ENCODE measurements at places on chromosomes 1 and 21.

DNA sequence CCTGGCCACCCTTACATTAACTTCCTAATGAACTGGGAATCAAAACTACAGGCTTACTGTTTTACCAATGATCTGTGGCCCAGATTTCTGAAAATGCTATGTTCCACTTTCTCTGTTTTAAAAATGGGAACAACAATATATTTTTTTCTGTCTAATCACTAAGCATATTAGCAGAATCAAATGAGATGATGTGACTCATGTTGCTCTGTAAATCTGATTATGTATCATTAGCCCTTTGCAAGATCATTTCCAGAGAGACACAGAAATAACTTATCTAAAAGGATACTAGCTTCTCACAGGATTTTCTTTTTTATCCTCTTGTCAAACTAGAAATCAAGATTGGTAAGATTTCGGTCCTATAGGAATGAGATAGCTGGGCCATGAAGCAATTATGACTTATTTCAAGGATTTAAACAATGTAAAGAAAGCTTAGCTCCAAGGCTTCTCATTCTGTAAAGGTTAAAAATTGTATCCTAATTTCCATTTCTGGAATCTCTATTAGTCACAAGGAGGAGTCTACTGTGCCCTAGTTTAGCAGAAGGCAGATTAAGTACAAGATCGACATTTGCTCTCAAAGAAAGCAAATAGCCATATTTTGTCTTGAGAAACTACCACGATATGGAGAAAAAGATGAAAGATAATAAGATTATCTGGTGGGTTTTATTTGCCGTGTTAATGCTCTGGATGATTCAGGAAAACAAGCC, 32.4 kb upstream of the CAMSAP2 start:
- DNase-seq, result no peak

DNA sequence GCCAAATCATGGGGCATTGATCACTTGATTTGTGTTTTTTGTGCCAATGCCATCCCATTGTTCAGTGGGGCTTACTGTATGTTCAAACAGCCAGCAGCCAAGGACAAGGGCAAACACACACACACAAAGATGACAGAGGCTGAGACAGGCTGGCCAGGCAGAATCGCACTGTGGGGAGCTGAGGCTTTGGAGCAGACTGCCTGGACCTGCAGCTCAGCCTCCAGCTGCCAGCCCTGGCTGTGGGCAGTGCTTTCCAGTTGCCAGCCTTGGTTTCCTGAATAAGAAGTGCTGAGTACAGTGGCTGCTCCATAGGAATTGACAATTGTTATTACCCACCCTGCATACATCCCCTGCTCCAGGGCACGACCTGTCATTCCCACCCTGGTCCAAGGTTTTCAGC, 16.9 kb upstream of the PCP4 start:
- no peak for DNase-seq

- DNase-seq, result no peak
Observed at GRCh38 chr1:54335011-54335754, 71.0 kb downstream of the SSBP3 start.

DNA sequence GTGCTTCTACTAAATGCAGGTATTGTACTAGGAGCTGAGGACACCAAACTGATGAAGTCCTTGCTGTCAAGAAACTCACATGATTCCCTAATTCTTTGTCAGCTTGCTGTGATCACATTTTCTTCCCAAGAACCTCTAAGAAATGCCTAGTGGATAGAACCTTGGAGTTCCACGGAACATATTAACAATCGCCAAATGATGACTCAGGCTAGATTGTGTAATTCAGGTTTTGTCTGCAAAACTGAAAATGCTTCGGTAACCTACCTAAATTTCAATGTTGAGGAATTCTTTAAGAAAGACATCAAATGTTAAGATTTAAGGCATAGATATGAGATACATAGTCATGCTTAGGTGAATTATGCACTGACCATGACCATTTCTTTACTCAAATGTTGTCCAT, 1.7 kb upstream of the GADD45A start:
- DNase-seq, result no peak

GRCh38 chr1:78836726-78837125, 169.8 kb downstream of the ADGRL4 start:
- DNase-seq, result no peak

DNA sequence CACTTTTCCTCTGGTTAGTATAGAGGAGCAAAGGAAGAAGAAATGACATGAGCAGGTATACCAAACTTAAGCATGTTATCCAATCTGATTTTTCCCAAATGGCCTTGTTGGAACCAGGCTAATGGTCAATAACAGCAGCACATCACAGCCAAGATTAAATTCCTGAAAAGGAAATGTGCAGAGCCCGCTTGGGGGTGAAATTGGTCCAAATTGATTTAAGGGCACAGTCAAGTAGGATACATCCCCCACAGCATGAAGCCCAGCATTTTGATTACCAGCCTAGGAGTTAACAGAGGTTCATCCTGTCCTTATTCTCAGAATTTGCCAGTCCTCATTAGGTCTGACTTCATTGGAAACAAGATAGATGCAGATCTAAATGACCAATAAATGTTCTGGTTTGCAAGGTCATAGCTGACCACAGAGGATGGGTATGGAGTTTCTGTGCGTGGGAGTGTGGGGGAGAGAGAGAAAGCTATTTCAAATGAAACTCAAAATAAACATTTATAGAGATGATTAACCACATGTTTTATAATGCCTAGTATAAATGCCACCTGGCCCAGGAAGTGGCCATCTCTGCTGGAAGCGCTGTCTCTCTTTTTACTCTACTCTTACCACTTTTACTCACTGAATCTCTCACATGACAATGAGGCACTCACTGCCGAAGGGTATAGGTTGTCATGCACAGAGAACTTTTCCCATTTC, 38.7 kb downstream of the RGS5 start:
- DNase-seq, result no peak

GRCh38 chr1:3516911-3517675, 62.6 kb downstream of the ARHGEF16 start:
- no peak for DNase-seq

GRCh38 chr1:197277166-197277565, 9.1 kb downstream of the CRB1 start:
- DNase-seq, result no peak

DNA sequence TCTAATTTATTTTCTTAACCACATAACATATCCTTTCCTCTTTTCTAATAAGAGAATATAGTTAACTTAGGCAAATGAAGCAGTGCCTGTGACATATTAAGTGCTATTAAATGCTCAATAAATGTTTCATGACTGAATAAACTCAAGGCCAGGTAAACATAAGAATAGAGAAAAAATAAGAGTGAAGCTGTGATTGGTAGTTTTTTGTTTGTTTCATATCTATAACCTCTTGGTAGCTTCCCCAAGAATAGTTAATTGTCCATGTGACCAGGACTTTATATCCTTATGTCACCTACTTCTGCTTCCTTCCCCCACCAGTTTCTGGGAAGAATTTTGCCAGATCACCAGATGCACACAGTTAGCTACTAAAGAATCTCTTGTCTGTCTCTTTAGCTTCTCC, 295.1 kb upstream of the ST6GALNAC5 start:
- DNase-seq, result no peak

Measured in T-helper 1 cell (primary cell).